ENCODE measurements at places on chromosomes 3 and 15.

GRCh38 chr15:60822403-60822802, 343.5 kb upstream of the ICE2 start:
- DNase-seq, result no peak

- DNase-seq, result peak; percentile 58
Observed at GRCh38 chr3:30768703-30769550, 125.5 kb downstream of the GADL1 start.

DNA sequence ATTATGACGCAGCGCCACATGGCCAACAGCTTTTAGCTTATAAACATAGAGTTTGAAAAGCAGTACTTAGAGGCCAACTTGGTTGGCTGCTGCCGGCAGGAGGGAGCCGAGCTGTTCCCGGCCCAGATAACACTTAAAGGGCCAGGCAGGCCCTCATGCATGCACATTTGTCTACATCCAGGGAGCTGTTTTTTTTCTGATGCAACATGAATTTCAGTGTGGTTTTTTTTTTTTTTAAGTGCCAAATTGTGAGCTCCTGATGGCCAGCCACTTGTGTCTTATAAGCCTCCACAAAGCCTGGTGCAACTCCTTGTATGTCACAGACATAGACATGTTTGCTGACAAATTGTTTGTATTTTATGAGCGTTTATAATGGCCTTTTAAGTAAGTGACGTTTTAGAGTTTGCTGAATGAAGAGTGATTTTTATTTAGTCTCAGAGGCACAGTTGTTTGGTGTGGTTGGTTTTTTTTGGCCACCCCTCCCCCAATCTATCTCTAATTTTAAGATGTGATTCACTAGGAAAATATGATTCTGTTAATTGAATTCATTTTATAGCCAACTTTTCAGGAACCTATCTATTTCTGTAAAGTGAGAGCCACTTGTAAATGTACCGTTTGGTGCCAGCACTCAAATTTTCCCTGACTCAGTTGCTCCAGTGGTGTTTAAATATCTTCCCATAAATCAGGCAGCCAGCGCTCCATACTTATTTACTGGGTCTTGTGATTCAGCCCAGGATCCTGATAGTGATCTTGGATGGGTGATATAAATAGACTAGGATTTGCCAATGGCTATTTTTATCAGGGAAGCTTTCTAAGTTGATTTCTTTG, 134.3 kb downstream of the VGLL4 start:
- peak; percentile 88 for DNase-seq

- no peak for DNase-seq
Observed at GRCh38 chr3:129573493-129573892, 30.5 kb downstream of the H1-8 start.

GRCh38 chr3:13016083-13016720, 57.0 kb downstream of the IQSEC1 start:
- DNase-seq, result peak; percentile 51

GRCh38 chr15:75810874-75811498, 32.3 kb upstream of the UBE2Q2 start:
- DNase-seq, result no peak

DNA sequence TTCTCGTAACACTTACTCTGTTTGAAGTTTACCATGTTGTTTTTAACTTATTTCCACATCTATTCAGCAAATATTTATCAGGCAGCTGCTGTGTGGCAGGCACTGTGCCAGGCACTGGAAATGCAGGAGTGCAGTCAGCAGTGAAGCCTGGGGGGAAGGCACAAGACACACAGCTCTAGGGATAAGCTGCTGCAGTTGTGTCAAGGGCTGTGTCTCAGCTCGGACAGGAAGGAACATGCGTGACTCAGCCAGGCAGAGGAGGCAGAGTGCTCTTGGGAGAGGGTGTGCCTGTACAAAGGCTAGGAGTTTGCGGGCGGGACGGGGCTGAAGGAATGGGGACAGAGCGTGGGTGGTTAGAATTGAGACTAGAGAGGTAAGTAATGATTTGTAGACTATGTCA, 24.7 kb downstream of the LYSMD4 start:
- DNase-seq, result peak; percentile 71

DNA sequence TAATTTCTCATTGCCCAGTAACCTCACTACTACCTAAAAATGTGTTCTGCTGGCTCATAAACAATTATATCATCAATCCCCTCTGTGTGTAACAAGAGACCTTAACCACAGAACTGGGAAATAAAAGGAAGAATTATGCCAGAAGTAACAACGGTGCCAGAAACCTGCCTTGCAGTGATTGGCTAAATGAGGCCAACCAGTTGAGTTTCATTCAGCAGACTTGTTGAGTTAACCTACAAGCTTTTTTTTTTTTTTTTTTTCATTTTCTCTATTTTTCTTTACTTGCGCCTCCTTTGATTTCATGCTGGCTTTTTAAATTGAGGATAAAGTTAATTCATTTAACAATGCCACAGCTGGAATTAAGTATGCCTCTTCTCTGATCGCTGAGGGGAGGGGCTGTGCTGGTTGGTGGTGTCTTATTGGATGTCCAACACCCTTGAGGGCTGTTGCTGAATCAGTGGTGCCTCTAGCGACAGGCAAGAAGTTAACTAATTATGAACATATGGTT, 30.0 kb upstream of the GMNC start:
- DNase-seq, result no peak

- peak; percentile 35 for DNase-seq
Observed at GRCh38 chr3:173066044-173067004, 74.7 kb downstream of the SPATA16 start.

- DNase-seq, result no peak
Observed at GRCh38 chr3:194330160-194330559, 21.0 kb downstream of the CPN2 start.

DNA sequence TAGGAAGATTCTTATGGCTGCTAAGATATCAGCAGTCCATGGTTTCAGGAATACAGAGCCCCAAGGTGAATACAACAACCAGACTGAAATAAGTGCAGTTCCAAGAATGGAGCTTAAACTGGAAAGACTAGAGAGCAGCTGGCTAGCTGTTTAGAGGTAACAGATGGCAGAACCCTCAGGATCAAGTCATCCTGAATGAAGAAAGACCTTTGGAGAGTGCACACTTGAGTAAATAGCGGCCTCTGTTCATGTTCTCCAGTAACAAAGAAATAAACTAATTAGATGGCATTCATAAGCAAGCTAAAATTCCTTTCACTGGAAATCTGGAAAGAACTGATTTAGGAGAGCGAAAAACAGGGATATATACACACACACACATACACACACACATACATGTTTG, 968.4 kb downstream of the FHIT start:
- DNase-seq, result no peak

- no peak for DNase-seq
Observed at GRCh38 chr3:186439725-186440124, 77.7 kb upstream of the DGKG start.

DNA sequence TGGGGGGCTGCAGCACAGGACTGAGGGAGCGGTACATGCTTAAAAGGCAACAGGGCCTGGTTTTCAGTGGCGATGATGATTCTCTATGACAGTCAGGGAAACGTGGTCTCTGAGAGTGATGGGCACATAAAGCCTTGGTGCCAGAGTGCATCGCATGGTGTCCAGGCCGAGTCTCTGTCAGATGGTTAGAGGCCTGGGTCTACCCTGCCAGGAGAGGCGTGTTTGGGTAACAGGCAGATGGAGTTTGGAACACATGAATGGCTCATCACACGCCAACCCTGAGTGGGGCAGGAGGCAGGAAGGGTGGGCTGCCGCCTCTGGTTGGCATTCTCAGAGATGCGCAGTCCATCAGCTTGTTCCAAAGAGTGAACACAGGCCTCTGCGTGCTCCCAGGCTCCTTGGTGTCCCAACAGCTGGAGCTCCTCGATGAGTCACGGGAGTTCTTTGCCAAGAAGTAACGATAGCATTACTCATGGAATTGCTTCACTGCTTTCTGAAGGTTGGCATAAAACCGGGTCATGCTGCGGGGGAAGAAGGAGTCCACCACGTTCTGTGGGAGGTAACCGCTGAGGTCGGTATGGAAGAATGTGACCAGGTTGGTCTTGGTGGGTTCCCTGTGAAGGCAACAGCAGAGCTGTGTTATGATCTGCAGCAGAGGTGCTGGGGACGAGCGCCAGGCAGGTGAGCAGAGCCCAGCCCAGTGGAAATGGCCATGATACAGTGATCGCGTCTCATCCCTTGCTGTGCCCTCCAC, 11.0 kb downstream of the STARD5 start:
- peak; percentile 55 for DNase-seq

Measured in muscle of back (tissue), 13 donors.